CD4-positive, alpha-beta T cell treated with Interleukin-6 for 4 hours (primary cell): ENCODE measurements at places on chromosomes 3 and 15.

DNA sequence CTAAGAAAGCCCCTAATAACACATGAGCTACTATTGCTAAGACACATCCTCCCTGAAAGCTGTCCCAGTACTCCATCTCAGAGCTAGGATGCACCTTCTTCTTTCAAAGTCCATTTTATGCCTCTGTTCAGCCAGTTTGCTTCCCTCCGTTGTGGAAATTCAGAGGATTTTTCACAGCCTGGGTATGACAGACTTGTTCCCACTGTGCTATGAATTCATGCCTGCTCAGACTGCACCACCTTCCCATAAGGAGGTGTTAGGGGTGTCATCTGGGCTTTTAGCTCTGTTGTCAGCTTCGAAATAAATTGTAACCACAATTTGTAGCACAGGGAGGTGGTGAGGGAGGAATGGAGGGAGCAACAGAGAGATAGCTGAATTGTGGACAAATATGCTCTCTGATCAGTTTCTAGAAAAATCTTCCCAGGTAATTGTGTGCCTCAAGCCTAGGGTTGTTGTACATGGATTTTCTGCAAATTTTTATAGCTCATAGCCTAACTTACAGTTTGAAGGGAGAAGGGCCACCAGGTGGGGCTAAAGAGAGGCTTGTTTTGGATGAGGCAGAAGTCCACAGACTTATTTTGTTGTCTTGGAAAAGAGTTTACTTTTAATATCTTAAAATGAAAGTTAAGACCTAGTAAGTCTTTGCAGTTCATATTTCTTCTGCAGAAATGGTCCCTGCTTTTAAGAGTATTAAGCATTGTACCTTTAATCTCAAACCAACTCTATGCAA lies 462.0 kb downstream of the PDCD6IP start:
- no peak for DNase-seq

DNA sequence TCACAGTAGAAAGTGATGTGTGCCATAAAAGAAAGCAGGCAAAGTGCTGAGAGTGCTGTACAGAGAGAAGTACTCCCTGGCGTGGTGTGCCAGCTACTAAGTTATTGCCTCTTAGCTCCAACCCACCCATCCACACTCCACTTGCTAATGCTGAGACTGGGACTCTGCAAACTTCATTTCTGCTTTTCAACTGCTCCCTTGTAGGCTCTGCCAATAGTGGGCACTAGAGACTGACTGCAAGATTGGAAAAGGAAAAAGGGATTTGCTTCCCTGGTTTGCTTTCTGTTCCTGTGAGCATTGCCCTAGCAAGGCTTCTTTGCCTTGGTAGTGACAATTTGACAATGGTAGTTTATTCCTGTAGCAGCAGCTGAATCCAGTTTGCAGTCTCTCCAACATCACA lies 56.5 kb upstream of the TMEM108 start:
- DNase-seq: no peak

GRCh38 chr3:114336122-114336697 lies 42.4 kb downstream of the TIGIT start:
- DNase-seq: no peak

- no peak for DNase-seq
Observed at GRCh38 chr3:136802481-136802996, 16.4 kb upstream of the SLC35G2 start.

DNA sequence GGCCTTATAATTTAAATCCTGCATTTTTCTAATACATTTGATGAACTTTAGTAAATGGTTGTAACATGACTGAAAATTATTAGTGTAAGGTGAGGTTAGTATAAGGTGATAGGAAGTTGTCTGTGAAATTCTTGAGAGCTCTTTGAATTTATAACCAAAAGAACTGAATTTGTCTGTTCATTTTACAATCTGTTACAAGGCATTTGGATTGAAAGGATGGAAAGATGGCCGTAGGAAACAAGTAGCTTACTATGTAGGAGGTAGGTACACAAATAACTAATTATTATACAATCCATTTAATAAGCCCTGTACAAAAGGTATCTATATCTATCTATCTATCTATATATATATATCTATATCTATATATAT lies 6.6 kb downstream of the DIPK2A start:
- no peak for DNase-seq

DNA sequence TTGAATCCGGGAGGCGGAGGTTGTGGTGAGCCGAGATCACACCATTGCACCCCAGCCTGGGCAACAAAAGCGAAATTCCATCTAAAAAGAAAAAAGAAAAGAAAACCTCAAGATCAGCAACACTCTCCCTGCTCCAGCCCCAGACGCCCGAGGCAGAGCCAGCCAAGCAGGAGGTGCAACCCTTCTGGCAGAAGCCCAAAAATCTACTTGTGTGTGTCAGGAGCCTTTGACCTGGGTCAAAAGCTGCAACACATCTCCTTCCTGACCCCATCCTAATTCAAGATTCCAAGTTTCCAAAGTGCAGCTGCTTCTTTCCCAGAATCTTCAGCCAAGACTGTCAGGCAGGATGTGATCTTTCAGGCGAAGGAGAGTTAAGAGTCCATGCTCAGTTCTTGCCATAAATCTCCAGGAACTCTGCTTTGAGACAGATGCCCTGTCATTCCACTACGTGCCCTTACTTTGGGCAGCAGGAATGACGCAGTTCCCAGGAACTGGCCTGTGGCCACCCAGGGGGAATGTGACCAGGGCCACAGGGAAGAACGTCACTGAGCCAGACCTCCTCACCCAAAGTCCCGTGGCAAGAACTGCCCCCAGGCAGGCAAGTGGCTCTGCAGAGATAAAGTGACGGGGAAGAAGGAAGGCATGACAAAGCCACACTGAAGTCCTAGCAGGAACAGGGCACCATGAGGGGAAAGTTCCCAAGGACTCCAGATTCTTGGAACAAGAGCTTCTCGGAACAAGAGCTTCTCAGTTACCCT lies 39.4 kb downstream of the SH3BP5 start:
- DNase-seq: no peak

- DNase-seq: peak; percentile 64
Observed at GRCh38 chr15:70096215-70097062, 1.3 kb downstream of the TLE3 start.

GRCh38 chr3:150757364-150757763 lies 5.6 kb downstream of the SIAH2 start:
- DNase-seq: no peak

- DNase-seq: peak; percentile 95
Observed at GRCh38 chr3:49719214-49719884, at the start of gene AMIGO3. TSS of gene AMIGO3 (minus strand) at chr3:49719684. CDS start at chr3:49719465, 219 bp downstream.

- peak; percentile 17 for DNase-seq
Observed at GRCh38 chr3:87350367-87351199, 74.2 kb upstream of the POU1F1 start.

DNA sequence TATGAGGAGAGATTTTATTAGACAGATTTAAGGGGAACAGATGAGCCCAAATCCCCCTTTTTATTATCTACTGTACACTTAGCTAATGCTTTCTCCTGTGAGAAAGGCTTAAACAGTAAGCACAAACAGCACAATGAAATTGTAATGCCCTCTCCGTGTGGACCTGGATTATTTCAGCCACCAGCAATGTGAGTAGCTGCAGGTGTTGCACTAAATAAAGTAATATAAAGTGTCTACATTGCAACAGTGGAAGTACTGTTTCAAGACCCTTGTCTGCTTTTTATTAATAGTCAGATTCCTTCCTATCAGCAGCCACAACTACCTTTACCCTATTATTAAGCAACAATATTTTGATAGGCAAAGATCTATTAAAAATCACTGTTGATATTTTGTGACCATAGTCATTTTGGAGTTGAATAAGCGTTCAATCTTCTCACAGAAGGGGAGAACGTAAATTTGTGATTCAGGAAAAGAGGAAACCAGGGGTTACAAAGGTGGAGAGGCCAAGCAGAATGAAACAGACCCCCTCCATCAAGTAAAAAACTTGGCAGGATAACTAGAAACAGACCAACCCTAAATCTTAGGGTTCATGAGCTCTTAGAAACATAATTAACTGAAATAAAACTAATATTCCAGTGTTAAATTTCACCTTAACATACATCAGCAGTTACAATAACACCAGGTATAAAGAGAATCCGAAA lies 422.6 kb downstream of the MECOM start:
- DNase-seq: no peak

DNA sequence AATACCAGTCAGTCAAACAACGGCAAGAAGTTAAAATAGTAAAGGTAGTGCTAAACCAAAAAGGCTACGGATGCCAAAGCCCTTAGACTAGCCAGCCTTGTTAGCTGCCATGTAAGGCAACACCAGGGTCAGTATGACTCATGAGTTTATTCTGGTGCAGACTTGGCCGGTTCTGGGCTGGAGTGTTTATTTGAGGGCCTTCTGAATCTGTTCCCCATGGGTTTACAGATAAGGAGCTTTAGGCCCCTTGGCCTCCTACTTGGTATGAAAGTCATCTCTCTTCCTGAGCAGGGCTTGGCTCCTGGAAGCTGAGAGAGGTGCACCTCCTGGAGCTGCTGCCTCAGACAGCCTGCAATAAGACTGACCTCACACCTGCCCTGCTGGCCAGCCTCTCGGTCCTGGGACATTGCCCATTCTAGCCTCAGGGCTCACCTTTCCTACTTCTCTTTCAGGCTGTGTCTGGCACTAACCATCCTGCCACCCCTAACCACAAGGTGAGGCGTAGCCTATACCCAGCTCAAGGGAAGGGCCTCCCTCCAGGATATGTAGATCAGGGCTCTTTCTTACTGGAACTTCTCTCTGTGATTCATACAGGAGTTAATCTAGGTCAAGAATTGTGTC lies 10.4 kb upstream of the RTP1 start:
- DNase-seq: no peak

GRCh38 chr15:45184562-45185041 lies 3.2 kb downstream of the SHF start:
- no peak for DNase-seq

DNA sequence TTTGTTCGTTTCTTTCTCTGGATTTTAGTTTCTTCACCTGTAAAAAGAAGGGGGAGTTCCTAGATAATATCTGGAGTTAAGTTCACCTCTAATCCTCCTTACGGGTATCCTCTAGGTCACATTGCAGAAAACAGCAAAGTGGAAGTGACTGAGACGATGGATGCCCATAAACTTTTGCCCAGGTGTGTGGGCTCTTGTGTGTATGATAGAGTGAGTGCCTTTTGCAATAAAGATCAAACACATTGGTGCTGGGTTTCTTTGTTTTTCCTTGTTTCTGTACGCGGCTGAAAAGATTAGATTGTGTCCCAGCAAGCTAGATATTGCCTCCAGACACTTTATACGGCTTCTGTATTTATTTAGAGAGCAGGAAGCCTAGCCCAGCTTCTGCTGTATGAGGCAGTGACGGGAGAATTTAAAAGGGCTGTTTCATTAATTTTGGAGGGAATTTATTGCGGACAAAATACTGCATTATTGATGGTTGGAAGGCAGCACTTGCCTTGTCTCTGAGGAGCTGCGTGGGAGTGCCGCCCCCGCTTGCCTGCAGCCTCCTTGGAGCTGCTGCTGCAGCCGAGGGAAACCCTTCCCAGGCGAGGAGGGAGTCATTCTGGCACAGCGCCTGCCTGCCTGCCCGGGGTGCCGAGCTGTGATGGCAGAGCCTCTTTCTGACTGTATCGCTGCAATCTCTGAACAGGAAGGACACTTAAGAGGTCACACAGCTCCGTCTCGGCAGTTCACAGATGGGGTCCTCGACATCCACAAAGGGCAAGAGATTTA lies 38.5 kb downstream of the PYDC2 start:
- DNase-seq: no peak

DNA sequence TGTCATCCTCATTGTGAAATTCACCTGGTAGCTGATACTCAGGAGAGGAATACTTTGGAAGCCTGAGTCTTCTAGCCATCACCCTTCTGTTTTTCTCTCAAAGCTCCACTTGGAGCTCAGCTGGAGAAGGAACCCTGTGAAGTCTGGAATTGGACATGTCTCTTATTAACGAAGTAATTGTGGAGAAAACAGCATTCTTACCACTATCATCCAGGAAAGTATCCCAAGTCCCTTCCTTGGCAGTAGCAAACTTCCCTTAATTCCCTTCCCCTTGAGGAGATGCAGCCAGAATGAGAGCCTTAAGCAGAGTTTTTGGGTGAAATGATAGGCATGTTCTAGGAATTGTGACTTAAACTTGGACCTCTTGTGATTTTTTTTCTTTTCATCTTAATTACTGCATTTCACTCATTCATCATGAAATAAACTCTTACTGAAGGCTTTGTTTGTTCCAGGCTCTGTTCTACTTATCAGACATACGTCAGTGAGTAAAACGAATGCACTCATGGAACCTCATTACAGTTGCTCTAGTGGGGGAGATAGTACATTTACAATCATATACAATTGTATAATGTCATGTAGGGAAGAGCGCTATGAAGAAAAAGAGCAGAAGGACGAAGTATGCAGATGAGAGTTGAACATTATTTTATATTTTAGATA lies 30.5 kb upstream of the TCF12 start:
- no peak for DNase-seq

- no peak for DNase-seq
Observed at GRCh38 chr3:188257384-188258026, 103.5 kb downstream of the LPP start.

GRCh38 chr3:17793542-17794195 lies 51.2 kb upstream of the TBC1D5 start:
- no peak for DNase-seq

GRCh38 chr3:188421151-188421821 lies 267.3 kb downstream of the LPP start:
- no peak for DNase-seq

GRCh38 chr15:54277834-54278233 lies 299.6 kb downstream of the UNC13C start:
- no peak for DNase-seq

GRCh38 chr3:131712662-131713061 lies 209.9 kb upstream of the MRPL3 start:
- no peak for DNase-seq

DNA sequence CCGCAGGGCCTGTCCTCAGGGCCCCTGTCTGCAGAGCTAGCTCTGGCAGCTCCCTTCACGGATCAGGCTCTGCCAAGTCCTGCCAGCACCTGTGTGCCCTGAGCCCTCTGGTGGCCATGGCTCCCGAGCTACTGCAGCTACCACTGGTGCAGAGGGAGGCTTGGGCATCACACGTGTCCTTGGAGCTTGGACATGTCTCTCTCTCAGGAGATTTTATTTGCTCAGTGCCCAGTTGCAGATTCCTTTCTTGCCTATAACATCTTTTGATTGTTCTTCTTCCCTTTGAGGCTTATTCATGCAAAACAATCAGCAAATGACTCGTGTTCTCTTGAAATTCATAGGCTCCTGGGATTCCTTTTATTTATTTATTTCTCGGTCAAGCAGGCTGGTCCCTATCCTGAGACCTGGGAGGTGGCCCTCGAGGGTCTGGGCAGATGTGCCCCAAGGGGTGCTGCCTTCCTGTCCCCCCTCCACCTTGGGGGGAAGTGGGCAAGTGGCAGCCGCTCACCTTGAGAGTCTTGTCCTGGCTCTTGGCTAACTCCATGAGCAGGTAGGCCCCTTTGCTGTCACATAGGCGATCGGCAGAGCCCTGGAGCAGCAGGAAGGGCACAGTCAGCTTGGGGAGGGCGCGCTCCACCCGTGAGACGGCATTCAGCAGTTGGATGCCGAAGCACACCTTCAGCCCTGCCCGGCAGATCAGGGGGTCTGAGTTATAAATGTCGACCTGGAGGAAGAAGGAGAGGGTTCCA lies 21.9 kb downstream of the ABTB1 start:
- DNase-seq: peak; percentile 69

DNA sequence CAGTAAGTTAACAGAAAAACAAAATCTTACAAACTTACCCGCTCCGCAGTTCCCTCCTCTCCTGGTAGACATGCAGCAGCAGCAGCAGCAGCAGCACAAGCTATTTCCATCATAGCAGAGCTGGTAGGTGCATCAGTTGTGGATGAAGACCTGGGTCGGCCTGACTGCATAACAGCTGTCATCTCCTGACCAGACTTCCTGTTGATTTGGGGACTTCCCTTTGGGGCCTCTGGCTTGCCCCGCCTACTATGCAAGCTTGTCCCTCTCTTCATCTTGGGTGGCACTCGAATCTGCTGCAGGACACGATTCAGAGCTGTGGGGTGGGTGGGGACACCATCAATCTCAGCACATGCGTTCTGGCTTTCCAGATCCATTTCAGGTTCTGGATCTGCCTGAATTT lies 65.7 kb downstream of the TMCC1 start:
- peak; percentile 36 for DNase-seq
